ENCODE measurements at places on chromosomes 16 and 17. TPM values are rescaled to one million over a fixed set of nuclear protein-coding genes. Genes with fewer than 3 reads are reported as not detected.

DNA sequence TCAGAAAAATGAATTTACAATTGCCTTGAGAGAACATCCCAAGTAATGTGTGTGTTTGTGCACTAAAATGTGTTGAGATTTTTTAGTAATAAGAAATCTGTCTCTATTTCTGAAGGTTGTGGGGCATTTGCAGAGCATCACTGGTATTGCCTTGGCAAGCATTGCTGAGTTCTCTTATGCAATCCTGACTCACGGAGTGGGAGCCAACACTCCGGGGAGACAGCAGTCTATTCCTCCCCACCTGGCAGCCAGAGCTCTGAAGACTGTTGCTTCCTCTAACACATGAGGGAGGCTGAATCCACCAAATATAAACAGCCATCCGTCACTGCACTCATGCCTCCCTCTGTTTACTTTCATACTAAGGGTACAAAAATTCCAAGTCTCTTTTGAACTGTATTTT is 10.6 kb downstream of the CNTD1 start:
- no peaks in the 10 kb centered on the region for H3K27me3 ChIP-seq
- peak overlapping the region; percentile 48 for H3K27ac ChIP-seq
- DNase-seq = peak; percentile 45
- no peak overlapping the region for H3K4me3 ChIP-seq
- peaks cover 18% of the 10 kb centered on the region for H3K36me3 ChIP-seq

- no peaks in the 10 kb centered on the region for H3K36me3 ChIP-seq
- H3K4me3 ChIP-seq = no peak overlapping the region
- H3K4me1 ChIP-seq = no peaks in the 10 kb centered on the region
- DNase-seq = no peak
- H3K27me3 ChIP-seq = no peaks in the 10 kb centered on the region
Observed at GRCh38 chr16:57138281-57138935, 46.0 kb downstream of the CPNE2 start.

DNA sequence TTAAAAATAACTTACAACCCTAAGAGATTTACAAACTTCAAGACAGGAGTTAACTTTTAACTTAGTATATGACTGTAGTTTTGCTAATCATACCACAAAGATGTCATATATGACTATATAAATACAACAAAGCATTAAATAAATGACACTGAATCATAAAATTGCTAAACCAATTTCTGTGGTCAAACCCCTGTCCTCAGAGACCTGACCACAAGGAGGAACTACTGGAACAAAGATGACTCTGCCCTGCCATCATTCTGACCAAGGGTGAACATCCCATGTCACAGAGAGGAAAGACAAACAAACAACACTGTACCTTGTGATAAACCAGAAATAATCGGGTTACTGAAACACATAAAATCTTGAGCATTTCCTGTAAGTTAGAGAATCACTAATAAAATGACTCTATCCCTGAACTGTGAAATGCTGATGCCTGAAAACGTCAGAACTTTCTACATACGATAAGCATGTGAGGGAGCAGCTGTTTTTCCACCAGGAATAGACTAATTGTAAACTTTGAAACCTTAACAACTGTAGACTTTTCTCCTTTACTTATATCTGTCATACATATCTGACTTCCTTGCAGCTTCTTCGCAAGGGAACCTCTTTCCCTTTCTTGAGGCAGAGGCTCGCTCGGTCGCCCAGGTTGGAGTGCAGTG is 47.9 kb downstream of the WDR59 start:
- DNase-seq = no peak
- no peak overlapping the region for H3K4me3 ChIP-seq
- H3K27me3 ChIP-seq = no peaks in the 10 kb centered on the region
- H3K36me3 ChIP-seq = peaks cover 16% of the 10 kb centered on the region
- H3K4me1 ChIP-seq = no peaks in the 10 kb centered on the region

DNA sequence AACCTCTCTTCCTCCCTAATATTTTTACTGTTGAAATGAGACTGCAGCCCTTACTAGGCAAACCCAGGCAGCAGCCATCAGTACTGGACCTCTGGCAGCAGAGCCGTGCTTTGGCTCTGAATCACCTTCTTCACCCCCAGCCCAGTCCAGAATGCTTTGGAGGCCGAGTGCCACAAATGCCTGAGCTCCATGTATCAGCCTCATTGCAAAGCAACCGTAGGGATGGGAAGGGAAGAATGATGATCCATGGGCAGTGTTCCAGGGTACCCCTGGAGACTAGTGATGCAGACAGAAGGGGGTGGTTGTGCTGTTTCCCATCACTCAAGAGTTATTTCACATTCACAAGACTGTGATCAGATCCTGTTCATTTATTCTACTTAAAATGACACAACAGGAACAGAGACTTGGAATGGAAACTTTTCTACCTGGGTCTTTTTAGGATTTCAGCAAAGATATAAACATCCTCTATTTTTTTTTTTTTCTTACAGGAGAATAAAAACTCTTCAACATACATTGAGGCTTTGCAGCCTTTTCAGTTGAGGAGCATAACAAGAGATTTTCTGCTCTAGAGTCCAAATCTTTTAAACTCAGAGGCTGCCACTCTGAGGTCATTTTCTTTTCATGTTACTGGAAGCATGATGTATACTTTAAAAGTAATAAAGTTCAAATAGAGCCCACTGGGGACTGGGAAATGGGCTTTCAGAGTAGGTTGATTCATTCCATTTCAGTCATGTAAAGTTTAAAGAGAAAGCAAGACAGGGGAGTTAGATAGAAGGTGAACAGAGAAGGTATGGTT is 138.3 kb downstream of the KCNJ2 start:
- no peak for DNase-seq
- H3K27me3 ChIP-seq = no peaks in the 10 kb centered on the region
- H3K4me3 ChIP-seq = no peak overlapping the region
- no peaks in the 10 kb centered on the region for H3K36me3 ChIP-seq
- H3K4me1 ChIP-seq = no peaks in the 10 kb centered on the region
- H3K27ac ChIP-seq = no peak overlapping the region

DNA sequence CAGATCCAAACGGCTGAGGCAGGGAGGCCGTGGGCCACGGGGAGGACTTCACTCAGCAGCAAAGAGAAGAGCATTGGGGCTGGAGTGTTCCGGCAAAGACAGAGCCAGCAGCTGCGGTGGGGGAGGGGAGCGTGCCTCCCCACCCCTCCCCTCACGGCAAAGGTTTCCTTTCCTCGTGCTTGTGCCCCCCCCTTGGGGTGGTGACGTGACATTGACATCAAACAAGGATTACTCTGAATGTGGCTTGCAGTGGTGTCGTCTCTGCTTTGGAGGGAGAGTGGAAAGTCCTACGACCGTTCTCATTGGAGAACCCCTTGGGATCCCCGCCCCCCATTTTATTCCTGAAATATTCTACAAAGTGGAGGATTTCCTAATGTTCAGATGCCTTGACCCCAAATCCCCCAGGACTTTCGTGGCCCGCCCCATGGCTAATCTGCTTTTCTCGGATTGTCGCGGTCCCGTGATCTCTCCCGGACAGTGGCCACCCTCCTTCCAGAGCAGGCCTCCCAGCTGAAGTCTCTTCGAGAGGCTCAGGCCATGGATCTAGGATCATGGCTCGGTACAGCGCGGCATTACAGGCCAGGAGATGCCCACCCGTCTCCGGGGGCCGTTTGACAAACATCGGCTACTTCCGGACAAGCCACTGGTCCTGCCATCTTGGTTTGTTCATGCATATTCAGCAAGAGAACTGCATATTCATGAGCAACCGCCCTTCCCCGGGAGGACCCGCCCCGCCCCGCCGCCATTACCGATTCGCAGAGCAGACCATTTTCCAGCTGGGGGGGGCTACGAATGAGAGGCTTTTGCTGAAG is 705 bp upstream of the POLR2A start:
- peak; percentile 97 for DNase-seq
- H3K4me1 ChIP-seq = peaks cover 44% of the 10 kb centered on the region
- H3K27ac ChIP-seq = peak overlapping the region; percentile 97
- no peaks in the 10 kb centered on the region for H3K36me3 ChIP-seq
- no peaks in the 10 kb centered on the region for H3K27me3 ChIP-seq

GRCh38 chr16:88456356-88457292 is 3.5 kb downstream of the ZFPM1 start:
- H3K4me1 ChIP-seq = peaks cover 75% of the 10 kb centered on the region
- H3K36me3 ChIP-seq = no peaks in the 10 kb centered on the region
- no peak for DNase-seq
- H3K4me3 ChIP-seq = no peak overlapping the region

Gene SPAG5
- total RNA-seq = 3.1 TPM

Gene AURKB
- total RNA-seq = not detected

Gene PPP1R9B
- 20.0 TPM for total RNA-seq

Gene LLGL2
- 113 TPM for total RNA-seq

- DNase-seq = no peak
- H3K27ac ChIP-seq = no peak overlapping the region
- H3K27me3 ChIP-seq = no peaks in the 10 kb centered on the region
- no peak overlapping the region for H3K4me3 ChIP-seq
- no peaks in the 10 kb centered on the region for H3K4me1 ChIP-seq
Observed at GRCh38 chr17:74474043-74474792, 7.8 kb downstream of the CD300A start.

DNA sequence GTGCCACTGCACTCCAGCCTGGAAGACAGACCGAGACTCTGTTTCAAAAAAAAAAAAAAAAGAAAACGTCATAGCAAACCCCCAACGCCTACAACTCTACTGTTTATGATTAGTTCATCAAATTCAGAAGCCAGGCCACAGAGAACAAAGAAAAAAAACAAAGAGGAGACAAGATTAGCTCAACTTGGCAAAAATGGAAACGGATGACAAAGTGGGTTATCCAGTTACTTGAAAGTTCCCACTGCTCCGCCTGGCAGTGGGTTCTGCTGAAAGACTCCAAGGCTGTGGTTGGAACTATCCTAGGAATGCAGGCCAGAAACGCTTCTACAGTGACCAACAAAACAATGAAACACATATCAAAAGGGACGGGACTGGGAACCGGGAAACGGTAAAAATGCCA is 53.1 kb downstream of the MRM3 start:
- H3K4me3 ChIP-seq = no peak overlapping the region
- no peaks in the 10 kb centered on the region for H3K36me3 ChIP-seq
- DNase-seq = peak; percentile 21
- H3K4me1 ChIP-seq = no peaks in the 10 kb centered on the region
- H3K27me3 ChIP-seq = no peaks in the 10 kb centered on the region

DNA sequence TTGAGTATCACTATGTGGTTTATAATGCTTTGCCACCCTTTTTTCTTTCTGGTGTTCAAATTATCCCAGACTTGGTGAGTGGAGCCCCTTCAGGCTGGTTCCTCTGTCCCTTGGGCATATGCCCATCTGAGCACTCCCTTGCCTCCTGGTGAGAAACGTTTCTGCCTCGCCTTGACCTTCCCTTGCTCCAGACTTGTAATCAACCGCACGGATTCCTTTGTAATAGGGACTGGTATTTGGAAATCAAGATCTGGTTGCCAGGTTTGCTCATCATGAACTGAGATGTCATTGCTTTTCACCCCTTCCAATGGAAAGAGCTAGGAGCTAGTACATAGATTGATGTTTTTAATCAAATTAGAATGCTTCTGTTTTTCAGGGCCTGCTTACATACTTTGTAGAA is 43.7 kb downstream of the SEC14L1 start:
- no peaks in the 10 kb centered on the region for H3K36me3 ChIP-seq
- no peak overlapping the region for H3K27ac ChIP-seq
- peaks cover 28% of the 10 kb centered on the region for H3K4me1 ChIP-seq
- DNase-seq = no peak
- no peaks in the 10 kb centered on the region for H3K27me3 ChIP-seq

Gene NOG
- total RNA-seq = not detected

Gene KCNAB3
- total RNA-seq = 1.6 TPM

GRCh38 chr17:40536295-40537171 is 28.7 kb downstream of the CCR7 start:
- DNase-seq = peak; percentile 38
- H3K27me3 ChIP-seq = no peaks in the 10 kb centered on the region
- peaks cover 42% of the 10 kb centered on the region for H3K4me1 ChIP-seq
- peak overlapping the region; percentile 88 for H3K27ac ChIP-seq
- H3K36me3 ChIP-seq = no peaks in the 10 kb centered on the region
